ENCODE measurements at places on chromosomes 16 and 17. TPM values are rescaled to one million over a fixed set of nuclear protein-coding genes. Genes with fewer than 3 reads are reported as not detected.

DNA sequence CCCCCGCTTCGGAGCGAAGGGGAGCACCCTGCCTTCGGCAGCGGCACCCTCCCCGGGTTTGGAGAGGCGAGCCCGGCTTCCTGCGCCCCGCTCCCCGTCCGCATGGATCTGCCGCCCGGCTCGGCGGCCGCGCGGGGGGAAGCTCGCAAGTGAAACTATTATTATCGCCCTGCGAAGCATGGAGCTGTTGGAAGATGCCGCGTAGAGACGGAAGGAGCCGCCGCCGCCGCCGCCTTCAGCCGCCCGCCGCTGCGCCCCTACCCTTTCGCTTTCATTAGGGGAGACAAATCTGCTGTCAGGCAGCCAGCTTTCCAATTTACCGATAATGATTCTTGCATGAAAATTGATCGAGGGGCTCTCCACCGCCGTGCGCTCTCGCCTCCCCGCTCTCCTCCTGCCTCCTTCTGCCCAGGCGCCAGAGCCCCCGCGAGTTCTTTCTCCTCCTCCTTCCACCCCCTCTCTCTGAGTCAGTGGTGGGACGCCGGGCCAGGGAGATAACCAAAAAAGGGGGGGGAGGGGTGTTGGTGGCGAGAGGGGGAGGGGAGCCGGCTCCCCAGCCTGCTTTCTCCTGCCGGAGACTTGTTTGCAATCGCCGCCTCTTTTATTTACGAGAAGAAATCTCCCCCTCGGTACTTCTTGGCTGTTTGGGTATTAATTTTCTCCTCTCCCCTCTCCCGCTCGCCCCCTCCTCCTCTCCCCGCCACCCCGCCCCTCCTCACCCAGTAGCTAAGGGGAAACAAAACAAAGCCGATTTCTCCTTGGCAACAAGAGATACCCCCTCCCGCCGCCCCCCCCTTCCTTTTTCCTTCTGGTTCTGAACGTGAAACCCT, 58.0 kb upstream of the GSE1 start:
- no peak for ATAC-seq

- no peak for ATAC-seq
Observed at GRCh38 chr17:39735882-39736281, 1.9 kb upstream of the GRB7 start.

GRCh38 chr17:5705081-5705875, 121.0 kb upstream of the NLRP1 start:
- no peak for ATAC-seq

DNA sequence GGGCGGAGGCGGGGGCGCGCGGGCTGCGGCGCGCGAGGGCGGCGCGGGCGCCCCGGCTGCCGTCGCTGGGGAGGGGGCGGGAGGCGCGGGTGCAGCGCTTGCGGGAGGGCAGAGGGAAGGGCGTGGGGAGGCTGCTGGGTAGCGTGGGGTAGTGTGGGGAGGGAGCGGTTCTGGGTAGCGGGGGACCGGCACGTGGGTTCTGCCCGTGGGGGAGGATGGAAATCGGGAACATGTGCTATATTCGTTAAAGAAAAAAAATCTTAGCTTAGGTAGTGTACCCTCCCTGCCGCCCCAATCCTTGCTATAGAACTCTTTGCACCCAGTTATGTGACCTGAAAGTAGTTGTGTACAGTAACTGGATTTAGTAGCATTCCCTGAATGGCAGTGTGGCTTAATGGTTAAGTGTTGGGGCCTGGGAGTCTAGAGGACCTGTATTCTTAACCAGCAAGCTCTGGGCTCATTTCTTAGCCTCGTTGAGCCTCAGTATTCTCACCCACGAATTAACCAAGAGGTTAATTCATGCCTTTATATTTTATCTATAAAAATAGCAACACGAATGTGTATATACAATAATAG, 646 bp downstream of the RABEP1 start:
- ATAC-seq = peak; percentile 17

DNA sequence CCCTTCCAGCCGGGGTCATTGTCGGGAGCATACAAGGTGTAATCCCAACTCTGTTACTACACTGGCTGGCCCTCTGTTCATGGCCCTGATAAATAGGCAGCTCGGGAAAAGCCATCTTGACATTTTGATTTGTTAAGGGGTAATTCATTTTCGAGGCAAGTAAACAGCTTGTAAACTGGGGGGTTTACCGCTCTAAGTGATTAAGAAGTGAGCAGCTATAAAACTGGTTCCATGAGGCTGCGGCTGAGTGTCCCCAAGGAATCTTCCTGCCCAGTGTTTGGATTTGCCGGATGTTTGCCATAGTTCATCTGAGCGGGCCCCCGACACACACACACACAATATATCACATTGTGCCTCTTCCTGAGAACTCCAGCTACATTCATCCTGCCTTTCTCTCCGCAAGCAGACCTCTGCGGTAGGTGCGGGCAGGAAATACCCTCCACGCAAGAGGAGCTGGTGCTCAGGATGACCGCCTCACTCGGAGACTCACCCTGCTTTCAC, 92.2 kb downstream of the SOCS1 start:
- ATAC-seq = no peak

DNA sequence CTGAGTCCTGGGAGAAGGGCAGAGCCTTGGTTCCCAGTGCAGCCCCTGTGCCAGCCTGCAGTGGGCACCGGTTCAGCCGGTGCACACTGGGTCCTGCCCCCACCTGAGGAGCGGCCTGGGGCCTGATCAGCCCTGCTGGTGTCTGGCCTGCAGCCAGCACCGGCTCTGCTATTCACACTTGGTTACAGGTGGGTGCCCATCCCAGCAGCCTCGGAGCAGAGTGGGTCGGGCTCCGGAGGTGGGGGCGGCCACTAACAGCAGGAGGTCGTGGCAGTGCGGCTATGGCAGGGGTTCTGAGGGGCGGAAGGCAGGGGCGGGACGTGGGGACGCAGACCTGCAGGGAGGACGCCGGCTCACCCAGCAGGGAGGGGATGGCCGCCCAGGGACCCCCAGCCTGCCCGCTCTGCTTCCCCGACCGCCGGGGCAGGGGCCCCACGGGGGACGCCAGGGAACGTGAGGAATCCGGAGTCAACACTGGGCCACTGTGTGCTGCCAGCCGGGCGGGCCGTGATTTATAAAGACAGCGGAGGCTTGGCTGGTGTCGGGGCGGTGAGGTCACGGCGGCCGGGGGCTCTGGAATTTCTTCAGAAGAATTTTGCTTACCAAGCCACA, 20.3 kb downstream of the METRNL start:
- peak; percentile 7 for ATAC-seq

GRCh38 chr16:88816736-88817535, 5.2 kb upstream of the APRT start:
- ATAC-seq = peak; percentile 24

DNA sequence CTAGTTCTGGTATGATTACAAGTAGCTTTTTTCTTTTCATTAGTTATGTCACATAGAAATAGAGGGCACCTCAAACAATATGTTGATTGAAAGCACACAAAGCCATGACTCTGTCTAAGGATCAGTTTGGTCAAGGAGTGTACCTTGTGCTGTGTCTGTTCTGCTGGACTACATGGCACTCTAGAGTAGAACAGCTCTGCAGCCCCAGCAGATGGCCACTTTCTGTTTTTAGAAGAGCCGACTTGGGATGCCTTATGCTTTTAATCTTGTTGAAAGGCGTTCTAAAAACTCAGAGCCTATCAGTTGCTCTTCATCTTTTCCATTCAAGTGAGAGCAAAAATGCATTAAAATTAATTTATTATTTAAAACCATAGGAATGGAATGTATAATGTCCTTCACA, 49.3 kb upstream of the CA10 start:
- ATAC-seq = no peak

DNA sequence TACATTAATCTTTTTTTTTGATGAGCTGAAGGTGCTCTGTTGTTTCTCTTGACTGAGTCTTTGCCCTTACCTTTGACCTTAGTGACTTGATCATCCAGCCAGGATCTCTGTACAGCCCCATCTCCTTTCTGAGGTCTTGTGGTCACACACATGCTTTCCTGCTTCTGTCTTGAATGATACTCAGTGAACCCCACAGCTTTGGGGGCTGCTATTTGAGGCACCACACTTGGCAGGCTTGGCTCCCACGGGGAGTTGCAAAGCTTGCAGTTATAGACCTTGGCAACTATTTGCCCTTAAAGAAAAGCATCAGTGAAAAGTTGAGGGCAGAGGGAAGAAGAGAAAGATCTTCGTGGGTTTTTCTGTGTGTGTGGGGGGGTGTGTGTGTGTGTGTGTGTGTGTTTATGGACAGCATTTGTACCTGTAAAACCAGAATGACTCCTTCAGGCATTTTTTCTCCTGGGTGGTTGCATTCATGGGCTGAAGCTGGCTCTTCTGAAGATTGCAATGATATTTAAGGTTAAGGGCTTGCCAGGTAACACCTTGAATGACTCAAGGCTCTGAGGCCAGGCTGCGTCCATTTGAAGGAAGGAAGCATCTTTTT, 101.6 kb downstream of the MSI2 start:
- peak; percentile 87 for ATAC-seq

DNA sequence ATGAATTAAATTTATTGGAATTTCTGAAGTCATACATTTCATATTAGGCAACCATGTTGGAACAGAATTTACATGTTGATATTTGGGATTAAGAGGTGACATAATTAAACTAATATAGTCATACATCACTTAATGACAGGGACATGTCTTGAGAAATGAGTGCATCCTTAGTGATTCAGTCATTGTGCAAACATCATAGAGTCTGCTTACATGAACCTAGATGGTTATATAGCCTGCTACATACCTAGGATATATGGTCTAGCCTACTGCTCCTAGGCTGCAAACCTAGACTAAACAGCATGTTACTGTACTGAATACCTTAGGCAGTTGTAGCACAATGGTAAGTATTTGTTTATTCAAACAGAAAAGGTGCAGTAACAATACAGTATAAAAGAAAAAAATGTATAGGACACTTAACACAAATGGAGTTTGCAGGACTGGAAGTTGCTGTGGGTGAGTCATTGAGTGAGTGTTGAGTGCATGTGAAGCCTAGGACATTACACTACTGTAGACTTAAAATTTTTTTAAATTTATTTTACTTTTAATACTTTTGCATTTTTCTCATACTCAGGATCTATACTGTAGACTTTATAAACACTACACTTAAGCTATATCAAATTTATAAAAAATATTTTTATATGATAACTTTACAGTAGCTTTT, 85.6 kb downstream of the OMG start:
- ATAC-seq = peak; percentile 52

DNA sequence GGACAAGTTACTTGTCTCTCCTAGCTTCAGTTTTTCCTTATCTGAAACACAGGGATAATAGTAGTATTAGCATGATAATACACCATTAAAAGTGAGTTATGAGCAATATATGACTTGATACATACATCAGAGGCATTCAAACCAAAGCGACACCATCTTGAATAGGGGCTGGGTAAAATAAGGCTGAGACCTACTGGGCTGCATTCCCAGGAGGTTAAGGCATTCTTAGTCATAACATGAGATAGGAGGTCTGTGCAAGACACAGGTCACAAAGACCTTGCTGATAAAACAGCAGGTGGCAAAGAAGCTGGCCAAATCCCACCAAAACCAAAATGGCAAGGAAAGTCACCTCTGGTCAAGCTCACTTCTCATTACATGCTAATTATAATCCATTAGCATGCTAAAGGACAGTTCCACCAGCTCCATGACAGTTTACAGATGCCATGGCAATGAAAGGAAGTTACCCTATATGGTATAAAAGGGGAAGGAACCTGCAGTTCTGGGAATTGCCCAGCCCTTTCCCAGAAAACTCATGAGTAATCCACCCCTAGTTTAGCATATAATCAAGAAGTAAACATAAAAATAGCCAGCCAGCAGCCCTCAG, 37.2 kb upstream of the HS3ST3A1 start:
- peak; percentile 79 for ATAC-seq

GRCh38 chr16:88651276-88651988, 579 bp upstream of the CYBA start:
- ATAC-seq = peak; percentile 65

GRCh38 chr16:51607201-51607651, 456.2 kb upstream of the SALL1 start:
- no peak for ATAC-seq

DNA sequence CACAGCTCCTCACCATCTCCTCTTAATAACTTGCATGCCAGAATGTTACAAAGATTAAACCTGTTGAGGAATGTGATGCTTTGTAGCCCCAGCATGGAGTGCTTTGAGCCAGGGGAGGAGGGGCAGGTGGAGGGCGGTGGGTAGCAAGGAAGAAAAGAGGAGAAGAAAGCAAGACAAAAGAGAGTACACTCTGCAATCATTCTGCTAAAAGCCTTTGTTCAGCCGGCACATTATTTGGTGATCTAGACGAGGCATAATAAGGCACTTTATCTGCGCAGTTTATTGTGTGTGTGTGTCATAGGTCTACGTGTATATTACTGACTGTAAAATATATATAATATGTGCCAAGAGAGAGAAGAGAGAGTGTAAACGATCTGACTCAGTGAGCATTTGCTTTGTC, 139.1 kb downstream of the SOX9 start:
- no peak for ATAC-seq

- ATAC-seq = no peak
Observed at GRCh38 chr16:87957296-87958094, 6.3 kb downstream of the BANP start.

GRCh38 chr16:12063004-12063395, 86.5 kb downstream of the SNX29 start:
- ATAC-seq = no peak

- no peak for ATAC-seq
Observed at GRCh38 chr17:31275116-31275515, 21.9 kb downstream of the OMG start.

- ATAC-seq = no peak
Observed at GRCh38 chr16:67257486-67258160, 8.8 kb downstream of the SLC9A5 start.

- ATAC-seq = peak; percentile 32
Observed at GRCh38 chr17:41775394-41776226, 10.9 kb downstream of the JUP start.

GRCh38 chr16:70257391-70257790, 5.7 kb upstream of the EXOSC6 start:
- no peak for ATAC-seq

DNA sequence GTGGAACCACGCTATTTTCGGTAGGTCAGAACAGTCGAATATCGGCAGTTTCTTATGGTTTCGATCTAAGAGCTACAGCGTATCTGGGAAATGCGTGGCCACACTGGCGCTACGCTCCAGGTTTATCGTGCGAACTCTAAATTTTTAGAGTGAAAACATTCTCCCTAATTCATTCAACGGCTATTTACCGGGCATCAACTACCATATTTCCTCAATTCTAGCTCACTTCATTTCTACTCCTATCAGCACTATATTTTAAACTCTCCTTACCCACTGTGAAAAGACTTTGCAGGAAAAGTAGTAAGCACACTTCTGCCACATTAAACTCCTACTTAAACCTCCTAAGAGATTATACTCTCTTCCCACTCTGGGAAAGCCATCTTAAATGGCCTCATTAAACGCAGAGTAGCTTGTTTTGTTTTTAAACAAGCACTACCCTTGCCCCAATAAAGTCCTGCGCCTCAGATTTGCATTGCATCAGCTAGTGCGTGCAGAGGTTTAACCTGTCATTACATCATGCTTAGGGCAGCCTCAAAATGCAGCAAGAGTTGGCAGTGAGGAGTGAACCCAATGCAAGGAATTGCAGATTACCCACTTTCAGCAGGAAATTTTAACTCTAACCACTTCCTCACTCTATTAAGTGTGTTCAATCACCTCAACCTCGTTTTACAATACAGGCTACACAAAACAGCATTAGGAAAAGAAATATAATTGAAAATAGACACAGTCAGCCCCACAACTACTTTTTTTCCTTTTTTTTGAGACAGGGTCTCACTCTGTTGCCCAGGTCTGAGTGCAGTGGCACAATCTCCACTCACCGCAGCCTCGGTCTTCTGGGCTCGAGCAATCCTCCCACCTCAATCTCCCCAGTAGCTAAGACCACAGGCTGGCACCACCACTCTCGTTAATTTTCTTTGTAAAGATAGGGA, 18.8 kb downstream of the SIAH1 start:
- ATAC-seq = peak; percentile 78

The MT1F gene
- total RNA-seq = 3.7 TPM

The CDC6 gene
- 12.8 TPM for total RNA-seq

The MMP28 gene
- total RNA-seq = 14.5 TPM

The HBM gene
- total RNA-seq = not detected

The VTN gene
- total RNA-seq = 0.60 TPM
